ENCODE measurements at places on chromosomes 16 and 17. TPM values are rescaled to one million over a fixed set of nuclear protein-coding genes. Genes with fewer than 3 reads are reported as not detected.

Gene P2RX5
- total RNA-seq: 2.0 TPM

Gene ESRP2
- total RNA-seq: 26.5 TPM

Gene SLFN5
- 34.1 TPM for total RNA-seq

Gene SPATA22
- total RNA-seq: 0.29 TPM

Gene NOXO1
- not detected for total RNA-seq

Gene NOG
- 0.48 TPM for total RNA-seq

Gene CDH5
- total RNA-seq: 45.1 TPM

Gene KRT33A
- total RNA-seq: not detected

Gene PLA2G15
- 19.8 TPM for total RNA-seq

Gene TSPOAP1
- total RNA-seq: 42.1 TPM

Gene ACSM3
- total RNA-seq: 22.9 TPM

DNA sequence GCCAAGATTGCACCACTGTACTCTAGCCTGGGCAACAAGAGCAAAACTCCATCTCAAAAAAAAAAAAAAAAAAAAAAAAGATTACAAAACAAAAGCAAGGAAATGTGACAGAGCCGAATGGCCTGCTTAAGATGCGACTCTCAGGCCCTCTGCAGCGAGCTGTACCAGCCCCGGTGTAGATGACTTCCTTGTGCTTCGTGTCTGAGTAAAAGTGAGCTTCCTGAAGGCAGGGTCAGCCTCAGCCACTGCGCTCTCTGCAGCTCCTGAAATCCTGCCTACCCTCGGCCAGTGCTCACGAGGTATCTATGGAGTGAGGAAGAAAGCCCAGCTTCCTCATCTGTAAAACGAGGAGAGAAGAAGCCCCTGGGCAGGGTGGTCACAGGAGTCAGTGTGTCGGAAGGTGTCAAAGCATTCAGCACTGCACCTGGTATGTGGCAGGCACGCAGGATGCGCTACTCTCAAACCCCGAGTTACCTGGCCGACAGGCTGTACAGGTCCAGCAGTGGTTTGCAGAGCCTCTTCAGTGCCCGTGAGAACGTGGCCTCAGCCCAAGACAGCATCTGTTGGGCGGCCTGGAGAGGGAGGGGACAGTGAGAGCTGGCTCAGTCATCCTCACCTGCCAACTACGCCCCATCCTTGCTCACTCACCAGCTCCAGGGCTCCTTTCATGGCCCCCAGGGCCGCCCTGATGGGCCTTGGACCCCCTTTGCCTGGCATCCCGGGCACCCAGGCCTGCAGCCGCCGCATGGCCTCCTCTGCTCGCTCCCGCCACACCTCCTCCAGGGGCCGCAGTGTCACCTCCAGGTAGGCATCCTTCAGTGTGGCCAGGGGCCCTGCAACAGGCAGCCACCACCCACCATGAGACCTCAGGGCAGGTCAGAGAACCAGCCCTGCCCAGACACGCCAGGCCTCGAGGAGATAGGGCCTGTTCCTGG, 44.6 kb downstream of the RMI2 start:
- DNase-seq: peak; percentile 17

DNA sequence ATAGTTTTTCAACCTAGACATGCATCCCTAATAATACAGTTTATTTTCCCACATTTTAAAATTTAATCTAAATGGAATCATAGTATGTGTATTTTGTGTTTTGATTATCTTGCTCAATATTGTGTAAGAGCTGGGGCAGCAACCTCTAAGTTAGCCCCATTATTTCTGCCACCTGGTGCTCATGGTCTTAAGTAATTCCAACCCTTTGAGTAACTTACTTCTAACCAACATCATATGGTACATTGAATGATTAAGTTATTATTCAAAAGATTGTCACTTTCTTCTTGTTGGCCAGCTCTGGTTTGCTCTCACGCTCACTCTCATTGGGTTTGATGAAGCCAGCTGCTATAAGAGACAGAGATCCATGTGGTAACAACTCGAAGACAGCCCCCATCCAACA, 3.9 kb upstream of the KRTAP4-3 start:
- no peak for DNase-seq

DNA sequence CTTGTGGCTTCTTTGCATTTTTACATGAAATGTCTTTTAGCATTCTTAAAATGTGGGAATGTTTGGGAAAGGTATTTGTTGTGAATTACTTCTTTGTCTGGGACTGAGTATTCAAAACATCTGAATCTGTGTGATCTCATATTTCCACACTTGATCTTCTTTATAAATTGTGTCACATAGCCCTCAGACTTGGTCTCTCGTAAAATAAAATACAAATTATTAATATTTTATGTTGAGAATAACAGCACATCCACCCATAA, 81.9 kb downstream of the TUBD1 start:
- no peak for DNase-seq

DNA sequence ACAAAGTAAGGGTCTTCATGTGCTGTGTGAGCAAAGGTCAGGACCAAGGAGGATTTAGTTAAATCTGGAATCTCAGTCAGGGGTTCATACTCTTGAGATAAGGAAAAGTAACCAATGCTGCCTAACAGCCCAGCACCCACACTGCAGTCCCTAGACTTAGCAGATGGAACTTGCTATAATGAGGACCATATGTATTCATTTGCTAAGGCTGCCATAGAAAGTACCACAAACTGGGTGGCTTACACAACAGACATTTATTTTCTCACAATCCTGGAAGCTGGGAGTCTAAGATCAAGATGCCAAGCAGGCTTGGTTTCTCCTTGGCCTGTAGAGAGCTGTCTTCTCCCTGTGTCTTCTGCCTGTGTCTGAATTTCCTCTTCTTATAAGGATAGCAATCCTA, 20.8 kb downstream of the ZP2 start:
- no peak for DNase-seq

DNA sequence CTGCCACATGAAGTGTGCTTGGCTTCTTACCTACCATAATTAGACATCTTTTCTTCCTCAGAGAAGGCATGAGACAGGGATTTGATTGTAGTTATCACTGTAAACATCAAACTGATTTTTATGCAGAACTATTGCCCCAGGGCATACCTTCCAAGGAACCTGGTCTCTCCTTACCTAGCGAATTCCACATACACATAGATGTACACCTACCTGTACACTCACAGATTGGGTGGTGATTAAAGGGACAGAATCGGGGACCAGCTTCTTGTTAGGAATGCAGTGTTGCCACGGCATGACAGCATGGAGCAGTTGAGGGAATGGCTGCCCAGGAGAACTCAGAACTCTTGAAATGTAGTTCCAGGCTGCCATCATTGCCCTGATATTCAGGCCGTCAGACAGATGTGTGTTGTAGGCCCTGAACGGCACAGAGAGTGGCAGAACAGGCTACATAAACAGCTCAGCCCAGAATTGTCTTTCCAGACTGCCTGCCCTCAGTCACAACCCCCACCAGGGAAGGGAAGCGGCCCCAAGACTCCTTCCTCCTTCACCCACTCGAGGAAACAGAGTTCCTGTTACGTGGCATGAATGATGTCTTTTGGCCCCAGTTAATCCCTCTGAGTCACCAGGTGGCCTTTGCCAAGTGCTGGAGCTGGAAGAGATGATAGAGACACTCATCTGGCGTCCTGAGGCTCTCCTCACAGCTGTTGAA, 17.8 kb upstream of the NAGLU start:
- DNase-seq: peak; percentile 89

GRCh38 chr17:7806587-7806986, 27.4 kb upstream of the KDM6B start:
- DNase-seq: no peak

- DNase-seq: no peak
These were observed 199.5 kb downstream of the SNX29 start for GRCh38 chr16:12176051-12176450.

DNA sequence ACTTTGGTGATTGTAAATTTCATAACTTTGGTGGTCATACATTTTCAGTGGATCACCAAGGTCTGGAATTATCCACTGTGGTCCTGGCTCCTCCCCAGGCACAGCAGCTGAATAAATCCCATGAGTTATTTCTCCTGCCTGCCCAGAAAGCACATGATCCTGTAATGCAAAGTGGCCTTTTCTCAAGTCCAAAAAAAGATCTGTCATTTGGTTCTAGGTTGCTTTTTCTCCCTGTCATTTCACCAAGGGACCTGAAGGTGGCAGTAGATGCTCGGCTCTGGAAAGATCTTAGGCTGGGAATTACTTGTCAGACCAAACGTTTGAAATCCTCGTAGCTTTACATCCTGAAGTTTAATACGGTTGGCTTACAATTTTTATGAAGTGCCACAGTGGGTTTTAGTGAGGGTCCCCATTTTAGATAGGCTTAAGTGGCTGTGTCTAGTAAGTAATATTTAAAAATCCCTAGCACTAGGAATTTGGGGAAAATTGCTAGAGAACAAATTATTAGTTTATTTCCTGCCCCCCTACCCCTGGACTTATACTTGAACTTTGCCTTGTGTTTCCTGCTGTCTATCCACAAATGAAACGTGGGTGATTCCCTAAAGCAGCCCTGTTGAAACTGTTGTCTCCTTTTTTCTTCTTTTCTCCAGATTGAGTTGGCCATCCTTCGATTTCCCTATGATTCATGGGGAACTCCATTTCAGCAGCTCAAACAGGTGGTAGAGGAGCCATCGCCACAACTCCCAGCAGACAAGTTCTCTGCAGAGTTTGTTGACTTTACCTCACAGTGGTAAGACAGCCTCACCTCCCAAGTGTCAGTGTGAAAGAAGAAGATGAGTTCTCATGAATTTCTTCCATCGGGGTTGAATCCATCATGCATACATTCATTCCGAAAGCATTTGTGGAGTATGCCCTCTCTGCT, 111.7 kb downstream of the MAP2K6 start:
- DNase-seq: no peak

GRCh38 chr16:68790130-68790761, 53.1 kb upstream of the TANGO6 start:
- no peak for DNase-seq

- DNase-seq: no peak
These were observed 29.8 kb upstream of the ANKFY1 start for GRCh38 chr17:4293572-4293971.

GRCh38 chr16:5069854-5070253, 1.8 kb upstream of the ALG1 start:
- no peak for DNase-seq

DNA sequence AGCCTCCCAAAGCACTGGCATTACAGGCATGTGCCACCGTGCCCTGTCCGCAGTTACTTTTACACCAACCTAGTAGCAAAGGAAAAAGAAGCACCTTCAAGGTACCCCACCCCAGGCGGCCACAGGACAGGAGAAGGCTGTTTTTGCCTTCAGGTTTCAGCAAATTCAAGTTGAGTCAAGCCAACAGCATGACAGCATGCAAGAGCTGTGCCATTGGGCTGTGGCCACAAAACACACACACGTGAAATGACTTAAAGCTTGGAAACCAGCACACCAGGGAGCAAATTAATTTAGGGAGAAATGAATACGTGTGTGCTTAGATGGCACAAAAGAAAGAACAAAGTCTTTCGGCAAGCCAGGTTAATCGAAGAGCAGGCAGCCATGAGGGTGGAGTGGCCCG, 39.7 kb downstream of the ERCC4 start:
- DNase-seq: no peak

- DNase-seq: peak; percentile 54
These were observed 9.6 kb downstream of the PIK3R6 start for GRCh38 chr17:8857919-8858318.

GRCh38 chr17:58264407-58265103, 16.2 kb downstream of the MPO start:
- DNase-seq: no peak

DNA sequence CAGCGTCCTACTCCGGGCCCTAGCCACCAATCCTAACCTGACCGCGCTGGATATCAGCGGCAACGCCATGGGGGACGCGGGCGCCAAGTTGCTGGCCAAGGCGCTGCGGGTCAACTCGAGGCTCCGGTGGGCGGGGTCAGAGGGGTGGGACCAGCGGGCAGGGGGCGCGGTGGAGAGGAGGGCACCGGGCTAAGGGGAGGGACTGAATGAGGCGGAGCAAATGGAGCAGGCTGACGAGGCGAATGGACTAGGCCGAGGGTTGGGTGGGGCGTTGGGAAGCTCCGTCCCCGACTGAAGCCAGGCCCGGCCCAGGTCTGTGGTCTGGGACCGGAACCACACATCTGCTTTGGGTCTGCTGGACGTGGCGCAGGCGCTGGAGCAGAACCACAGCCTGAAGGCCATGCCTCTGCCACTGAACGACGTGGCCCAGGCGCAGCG, 4.6 kb downstream of the CARMIL2 start:
- no peak for DNase-seq

DNA sequence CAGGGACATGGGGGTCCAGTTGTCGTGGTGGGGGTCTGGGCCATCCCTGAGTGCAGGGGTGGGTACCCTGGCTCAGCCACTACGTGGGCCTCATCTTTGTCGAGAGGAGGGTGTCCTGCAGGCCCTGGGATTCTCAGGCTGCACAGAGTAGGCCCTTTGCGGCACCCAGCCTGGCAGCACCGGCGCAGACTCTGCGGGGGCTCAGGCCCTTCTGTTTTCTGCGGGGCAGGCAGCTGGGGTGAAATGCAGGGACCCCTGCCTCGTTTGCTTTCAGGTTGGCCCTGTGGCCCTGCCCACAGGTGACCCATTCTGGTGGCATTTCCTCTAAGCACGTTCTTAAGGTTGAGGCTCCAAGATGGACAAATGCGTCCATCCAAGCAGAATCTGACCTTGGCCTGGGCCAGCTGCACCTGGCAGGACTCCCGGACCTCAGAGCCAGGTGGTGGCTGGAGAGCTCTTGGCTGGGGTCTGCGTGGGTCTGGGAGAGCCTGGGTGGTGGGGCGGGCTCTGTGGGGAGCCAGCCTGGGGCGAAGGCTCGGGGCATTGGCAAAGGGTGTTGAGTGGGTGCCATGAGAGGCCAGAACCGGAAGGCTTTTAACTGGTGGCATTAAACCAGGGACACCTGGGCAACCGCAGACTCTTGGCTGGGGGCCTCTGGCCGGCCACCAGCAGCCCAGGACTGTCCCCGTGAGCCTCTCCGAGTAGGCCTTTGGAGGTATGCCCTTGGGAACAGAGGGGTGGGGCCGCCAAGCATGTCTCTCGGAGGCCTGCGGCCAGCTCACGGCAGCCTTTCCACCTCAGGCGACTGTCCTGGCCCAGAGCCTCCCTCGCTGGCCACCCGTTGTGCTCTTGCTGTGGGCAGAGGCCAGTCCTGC, 16.9 kb downstream of the PRSS27 start:
- DNase-seq: no peak

DNA sequence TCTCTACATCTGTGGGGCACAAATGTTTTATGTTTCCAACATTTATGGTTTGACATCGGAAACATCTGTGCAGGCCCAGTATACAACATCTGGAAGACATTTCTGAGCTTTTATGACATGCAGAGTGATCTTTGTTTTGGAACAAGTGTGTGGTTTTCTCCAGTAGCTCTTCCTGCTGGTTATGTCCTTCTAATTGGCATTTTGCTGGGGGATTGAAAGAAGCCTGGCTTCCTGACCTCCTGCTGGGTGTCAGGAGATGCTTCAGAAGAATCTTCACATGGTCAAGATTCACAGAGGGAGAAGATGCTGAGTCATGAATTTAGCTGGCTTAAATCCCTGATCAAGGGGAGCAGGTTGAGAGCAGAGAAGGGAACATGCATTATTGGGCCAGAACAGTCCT, 279.5 kb upstream of the MYOCD start:
- no peak for DNase-seq

GRCh38 chr16:65120831-65121721, 787 bp downstream of the CDH11 start:
- no peak for DNase-seq
